ENCODE measurements at places on chromosomes 6 and 20.
A peak's percentile ranks its signal among the peaks of the same experiment; 100 is the strongest.

- DNase-seq: no peak
Measured at GRCh38 chr6:17650656-17651309, 50.7 kb downstream of the FAM8A1 start.

GRCh38 chr20:24693466-24694156 is 224.2 kb downstream of the SYNDIG1 start:
- no peak for DNase-seq

DNA sequence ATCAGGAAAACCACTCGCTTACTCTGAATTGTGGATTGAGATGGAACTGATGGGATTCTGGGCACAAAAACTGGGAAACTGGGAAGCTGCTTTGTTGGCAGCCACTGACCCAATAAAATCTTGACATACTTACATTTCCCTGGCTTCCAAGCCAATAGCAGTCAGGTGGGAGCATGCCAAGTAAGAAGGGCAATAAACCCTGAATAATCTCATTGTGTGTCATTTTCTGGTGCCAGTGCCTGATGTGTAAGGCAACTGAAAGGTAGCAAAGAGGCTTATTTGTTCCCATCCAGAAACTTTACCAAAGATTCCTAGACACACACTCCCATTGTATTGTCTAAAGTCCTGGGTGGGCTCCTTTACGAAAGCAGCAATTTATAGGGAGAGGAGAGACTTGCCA is 93.2 kb downstream of the TBX18 start:
- no peak for DNase-seq

DNA sequence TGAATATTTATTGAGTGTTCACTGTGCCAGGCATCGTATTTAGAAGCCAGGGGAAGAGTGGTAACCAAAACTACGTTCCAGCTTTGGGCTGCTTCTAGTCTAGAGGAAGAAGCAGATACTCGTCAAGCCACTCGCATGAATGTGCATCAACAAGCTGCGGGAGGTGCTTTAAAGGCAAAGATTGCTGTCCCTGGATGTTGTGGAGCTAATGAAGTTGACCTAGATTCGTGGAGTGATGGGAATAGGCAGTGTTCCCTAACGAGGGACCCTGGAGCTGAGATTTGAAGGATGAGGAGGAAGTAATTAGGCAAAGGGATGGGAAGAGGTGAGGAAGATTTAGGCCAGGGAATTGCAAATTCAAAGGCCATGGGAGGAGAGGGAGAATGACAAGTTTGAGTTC is 118.9 kb downstream of the TMEM170B start:
- no peak for DNase-seq

DNA sequence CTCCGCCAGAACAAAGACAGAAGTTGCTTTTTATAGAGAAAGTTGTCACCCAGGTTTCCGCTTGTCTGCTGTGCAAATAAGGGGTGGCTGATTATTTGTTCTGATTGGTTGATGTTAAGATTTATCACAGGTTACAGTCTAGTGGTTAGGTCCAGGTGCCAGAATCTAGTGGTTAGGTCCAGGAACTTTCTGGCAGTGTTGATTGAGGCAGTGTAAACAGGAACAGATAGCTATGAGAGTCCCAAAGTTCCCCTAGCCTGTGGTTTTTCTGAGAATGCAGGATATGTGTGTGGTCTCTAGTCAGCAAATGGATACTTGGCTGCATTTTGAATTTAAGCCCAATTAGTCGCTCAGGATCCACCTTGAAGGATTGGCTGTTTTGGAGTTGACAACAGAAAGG is 148.0 kb downstream of the TMEM200A start:
- DNase-seq: peak; percentile 85

DNA sequence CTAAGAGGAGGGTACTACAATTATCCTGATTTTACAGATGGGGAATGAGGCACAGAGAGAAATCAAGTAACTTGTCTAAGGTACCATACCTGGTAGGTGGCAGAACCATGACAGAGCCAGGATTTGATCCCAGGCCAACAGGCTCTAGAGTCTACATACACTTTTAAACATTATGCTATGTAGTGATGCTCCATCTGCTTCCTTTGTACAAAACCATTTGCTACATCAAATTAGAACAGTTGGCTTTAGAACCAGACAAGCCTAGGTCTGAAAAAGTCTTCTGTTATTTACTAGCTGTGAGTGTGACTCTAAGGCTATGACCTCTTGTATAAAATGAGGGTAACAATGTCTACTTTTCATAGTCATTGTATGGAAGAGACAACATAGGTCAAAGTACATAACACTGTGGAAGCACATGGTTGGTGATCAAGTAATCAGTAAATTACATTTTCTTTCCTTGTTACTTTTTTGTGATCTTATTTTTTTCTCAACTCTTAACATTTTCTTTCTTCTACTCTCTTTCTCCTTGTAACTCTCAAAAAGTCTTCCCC is 122.1 kb downstream of the PDSS2 start:
- no peak for DNase-seq

GRCh38 chr20:43963872-43964791 is 49.5 kb downstream of the TOX2 start:
- DNase-seq: peak; percentile 84

- no peak for DNase-seq
Measured at GRCh38 chr20:9447182-9447581, 67.2 kb upstream of the LAMP5 start.

GRCh38 chr20:13545790-13546189 is 92.9 kb downstream of the TASP1 start:
- no peak for DNase-seq

DNA sequence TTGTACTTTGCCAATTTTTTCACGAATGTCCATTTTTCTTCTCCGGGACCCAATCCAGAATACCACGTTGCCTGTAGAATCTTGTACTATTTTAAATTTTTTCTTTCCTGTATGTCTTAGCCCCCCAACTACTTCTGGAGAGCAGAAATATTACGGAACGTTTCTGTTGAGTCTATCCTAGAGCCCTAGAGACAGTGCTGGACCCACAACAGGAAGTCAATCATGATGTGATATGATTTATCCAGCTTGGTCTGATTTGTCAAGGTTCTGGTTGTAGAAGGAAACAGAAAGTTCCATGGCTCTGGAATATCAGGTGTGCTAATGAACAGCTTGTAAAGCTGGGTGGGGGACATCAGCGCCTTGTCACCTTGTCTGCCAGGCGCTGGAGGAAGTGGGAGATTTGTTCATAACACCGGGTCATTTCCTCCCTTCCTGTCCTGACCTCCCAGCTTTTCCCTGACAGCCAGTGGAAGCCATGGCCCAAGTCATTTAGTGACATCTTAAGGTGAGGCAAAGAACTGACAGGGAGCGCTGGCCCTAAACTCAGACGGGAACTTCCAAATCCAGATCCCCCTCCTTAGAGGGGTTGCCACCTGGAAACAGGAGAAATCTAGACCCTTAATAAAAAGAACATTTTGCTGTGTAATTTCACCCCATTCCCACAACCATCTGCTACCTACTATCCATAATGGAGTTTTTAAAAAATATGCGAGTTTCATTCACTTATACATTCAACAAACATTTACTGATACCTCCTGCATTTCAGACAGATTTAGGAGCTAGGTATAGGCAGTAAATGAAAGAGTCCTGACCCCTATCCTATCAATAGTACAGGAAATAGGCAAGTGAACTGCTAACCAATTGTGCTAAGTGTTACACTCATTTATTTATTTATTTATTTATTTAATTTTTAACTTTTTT is 130.5 kb downstream of the ZFP64 start:
- no peak for DNase-seq

GRCh38 chr6:136576821-136577220 is 26.6 kb upstream of the MAP7 start:
- no peak for DNase-seq

GRCh38 chr20:58012731-58013510 is 215.5 kb downstream of the ANKRD60 start:
- DNase-seq: no peak

DNA sequence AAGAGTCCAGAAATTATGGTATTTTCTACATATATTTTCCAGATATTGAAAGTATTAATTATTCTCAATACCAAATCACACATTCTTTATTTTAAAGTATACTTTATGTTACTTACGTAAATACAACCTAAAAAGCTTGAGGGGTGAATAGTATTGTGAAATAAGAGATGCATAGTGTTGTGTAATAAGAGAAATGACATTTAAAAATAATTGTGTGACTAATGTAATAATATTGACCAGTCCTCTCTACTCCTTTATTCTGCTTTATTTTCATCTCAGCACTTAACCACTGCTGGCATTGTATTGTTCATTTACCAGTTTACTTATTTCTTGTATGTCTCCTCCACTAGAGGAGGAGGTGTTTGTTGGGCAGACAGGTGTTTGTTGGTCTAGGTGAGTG is 135.6 kb downstream of the EYA4 start:
- DNase-seq: no peak

GRCh38 chr20:57857118-57857517 is 147.3 kb upstream of the PMEPA1 start:
- no peak for DNase-seq

GRCh38 chr20:38228436-38228835 is 32.1 kb downstream of the KIAA1755 start:
- no peak for DNase-seq

DNA sequence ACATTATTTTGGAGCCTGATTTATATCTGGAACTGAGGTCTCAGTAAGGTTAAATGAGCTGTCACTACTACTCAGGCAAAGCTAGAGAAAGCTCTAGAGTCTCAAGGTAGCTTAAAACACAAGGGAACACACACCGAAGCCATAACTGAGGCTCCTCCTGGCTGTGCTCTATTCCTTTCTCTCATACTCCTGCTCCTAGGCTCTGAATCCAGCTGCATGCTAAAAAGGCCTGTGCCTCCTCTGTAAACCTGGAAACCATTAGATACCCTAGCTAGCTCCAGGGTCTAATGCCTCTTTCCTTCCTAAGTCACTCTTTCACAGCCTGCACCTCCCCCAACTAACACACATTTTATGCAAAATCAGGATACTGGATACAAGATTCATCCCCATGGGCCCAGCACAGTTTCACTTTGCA is 17.1 kb downstream of the RIPOR2 start:
- no peak for DNase-seq

GRCh38 chr6:35449287-35449881 is 2.8 kb upstream of the FANCE start:
- DNase-seq: peak; percentile 74

DNA sequence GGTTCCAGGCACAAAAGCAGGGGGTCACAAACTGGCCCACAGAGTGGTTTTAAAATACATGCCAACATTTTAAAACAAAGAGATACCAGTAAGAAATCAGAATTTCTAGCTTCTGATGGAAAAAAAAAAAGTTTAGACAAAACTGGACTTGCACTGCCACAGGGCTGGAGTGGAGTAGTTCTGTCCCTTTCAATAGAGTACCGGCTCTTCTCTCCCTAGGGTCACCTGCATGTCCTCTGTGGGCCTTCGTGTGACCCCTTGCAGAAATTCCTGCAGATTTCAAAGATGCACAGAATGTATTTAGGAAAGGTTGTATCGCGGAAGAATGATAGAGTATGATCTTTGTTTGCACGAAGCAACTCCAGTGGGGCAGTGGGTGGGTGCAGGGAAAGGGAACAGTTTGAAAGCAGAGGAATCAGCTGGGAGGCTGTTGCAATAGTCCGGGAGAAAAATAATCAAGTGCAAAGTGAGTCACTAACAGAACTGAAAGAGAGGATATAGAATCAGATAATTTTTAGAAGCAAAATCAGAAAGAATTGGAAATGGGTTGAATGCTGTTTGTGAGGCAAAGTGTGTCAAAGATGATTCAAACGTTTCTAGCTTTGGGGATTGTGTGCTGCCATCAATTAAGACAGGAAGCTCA is 97.3 kb upstream of the STXBP5 start:
- no peak for DNase-seq

DNA sequence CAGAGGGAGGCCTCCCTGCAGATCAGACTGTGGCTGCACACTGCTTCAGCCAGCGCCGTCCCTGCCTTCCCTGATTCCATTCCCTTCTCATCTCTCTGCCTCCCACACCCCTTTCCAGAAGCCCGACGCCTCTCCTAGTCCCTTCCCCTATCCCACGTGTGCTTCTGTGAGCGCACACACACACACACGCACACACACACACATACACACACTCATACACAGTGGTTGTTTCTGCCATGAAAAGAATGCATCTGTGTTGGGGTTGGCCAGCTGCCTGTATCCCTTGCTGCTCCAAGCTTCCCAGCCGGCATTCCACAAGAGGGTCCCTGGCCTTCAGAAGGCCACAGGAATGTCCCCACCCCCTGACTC is 51.7 kb downstream of the MOCS1 start:
- DNase-seq: no peak

DNA sequence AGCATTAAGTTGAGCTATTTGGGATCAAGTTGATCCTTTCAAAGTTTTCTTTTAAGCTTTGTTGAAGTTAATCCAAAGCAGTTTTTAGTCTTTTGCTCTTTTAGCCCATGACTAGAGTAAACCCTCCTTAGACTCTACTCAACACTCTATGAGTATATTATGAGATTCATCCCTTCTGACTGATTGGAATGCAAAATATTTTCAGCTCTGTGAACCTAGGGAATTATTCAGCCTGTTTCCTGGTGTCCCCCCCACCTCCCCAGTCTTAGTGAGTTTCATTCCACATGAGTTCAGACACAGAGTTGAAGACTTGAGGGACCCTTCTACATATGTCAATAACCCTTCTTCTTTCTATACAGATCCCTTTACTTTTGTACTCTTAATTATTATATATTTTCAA is 413.7 kb downstream of the RFPL4B start:
- DNase-seq: no peak

Data from stimulated activated naive CD4-positive, alpha-beta T cell (primary cell).